ENCODE measurements at places on chromosomes 3 and 15.

GRCh38 chr3:43583481-43583880 lies 38.3 kb downstream of the ANO10 start:
- DNase-seq, result no peak

DNA sequence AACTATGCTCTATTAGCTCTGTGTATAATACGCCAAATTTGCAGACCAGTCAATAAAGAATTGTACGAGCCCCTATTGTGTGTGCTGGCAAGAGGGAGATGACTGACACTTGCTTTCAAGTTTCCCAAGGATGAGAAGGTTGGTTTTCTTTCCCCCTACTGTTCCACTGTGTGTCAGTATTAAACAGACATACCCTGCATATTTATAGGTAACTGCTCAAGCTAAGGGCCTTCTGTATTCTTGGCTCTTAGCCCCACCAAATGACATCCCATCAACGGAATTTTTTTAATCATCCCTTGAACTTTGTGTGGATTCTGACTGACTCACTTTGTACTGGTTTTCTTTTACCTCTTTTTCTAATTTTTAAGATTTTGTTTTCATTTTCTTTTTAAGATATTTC lies 60.6 kb upstream of the GYG1 start:
- no peak for DNase-seq

- no peak for DNase-seq
These were observed 44.3 kb downstream of the THRB start for GRCh38 chr3:24450160-24450907.

DNA sequence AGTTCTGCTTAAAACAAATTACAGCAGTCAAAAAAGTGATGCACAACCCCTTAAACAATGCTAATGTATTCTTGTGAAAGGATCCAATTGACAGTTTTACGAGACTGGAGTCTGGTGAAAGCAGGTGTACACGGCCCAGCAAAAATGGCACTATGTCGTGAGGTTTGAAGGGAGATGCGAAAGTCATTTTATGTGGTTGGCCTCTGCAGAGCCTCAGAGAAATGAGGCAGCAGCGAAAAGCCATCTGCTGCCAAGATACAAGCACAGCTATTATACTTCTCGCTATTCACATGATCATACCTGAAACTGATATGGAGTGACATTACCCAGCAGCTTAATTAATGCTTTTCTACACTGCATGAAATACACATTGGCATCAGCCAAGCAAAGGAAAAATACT lies 36.4 kb downstream of the MECOM start:
- DNase-seq, result no peak

- no peak for DNase-seq
These were observed 467.9 kb upstream of the ATP11B start for GRCh38 chr3:182325213-182325950.

- DNase-seq, result no peak
These were observed 48.3 kb downstream of the PRTG start for GRCh38 chr15:55694652-55695150.

DNA sequence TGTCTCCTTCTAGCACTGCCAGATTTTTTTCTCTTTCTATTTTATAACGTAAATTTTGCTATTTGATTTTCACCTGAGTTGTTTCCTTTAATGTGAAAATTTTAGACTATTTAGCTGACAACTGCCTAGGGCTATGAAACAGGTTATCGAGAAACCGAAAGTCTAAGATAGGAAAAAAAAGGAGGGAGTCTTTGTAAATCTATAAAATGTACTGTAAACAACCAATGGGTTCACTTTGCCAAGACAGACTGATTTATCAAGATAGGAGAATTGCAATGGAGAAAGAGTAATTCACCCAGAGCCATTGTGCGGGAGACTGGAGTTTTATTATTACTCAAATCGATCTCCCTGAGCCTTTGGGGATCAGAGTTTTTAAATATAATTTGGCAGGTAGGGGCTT lies 50.0 kb downstream of the TM4SF18 start:
- DNase-seq, result no peak

DNA sequence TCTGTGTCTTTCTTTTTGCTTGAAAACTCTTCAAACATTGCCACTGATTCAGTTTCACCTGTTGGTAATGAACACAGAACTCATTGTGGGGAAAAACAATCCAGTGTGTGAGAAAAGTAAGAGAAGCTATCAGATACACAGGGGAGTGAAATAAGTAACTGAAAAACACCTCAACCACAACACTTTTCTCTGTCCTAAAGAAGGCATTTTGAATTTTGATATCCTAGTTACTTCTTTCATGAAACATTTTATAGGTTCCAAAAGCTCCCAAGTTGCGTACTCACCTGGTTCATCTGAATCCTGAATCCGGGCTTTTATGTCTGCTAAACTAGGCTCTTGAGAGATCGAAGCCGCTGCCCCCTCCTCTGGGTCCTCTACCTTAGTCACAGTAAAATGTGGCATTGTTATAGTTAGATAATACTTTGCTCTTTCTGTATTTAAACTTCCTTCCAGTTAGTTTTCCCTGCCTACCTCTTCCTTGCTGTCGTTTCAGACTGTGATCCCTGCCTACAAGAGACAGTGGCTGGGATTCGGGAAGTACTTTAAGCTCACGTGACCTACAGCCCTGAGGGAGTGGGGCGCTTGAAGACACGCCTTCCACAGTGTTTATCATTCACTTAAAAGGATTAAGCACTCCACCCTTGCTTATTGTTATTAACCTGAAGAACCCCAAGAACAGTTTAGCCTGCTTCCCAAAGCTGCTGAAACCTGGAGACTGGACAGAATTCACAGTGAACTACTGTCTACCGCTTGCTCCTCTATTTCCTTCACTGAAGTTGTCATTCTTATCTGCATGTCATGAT lies 19.1 kb downstream of the SLC12A6 start:
- no peak for DNase-seq

DNA sequence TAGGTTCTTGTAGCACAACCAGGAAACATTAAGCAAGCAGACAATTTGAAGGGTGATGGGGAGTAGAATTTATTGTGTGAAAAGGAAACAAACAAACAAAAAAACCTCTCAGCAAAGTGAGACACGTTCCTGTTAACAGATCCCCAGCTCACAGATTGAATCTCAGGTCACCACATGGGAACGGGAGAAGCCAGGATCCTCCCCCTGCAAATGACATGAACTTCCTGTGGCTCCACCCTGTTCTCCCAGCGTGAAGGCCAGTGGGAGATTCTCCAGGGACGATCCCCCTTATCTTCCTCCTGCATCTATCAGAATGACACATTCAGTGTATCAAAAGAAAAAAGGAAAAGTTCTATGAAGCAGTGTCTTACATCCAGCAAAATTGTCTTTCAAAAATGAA lies 1488.1 kb downstream of the OTOL1 start:
- DNase-seq, result no peak

- no peak for DNase-seq
These were observed 126.8 kb upstream of the CLSTN2 start for GRCh38 chr3:139808201-139808600.
